HepG2 (cell line): ENCODE measurements at places on chromosomes 2 and 18. TPM values are rescaled to one million over a fixed set of nuclear protein-coding genes. Genes with fewer than 3 reads are reported as not detected.

Gene GKN1
- not detected in 2 replicates for total RNA-seq

Gene UGT1A4
- not detected in 2 replicates for total RNA-seq

Gene TMEM182
- 8.9 and 10.6 TPM in 2 replicates for total RNA-seq

GRCh38 chr18:8052237-8052701, 485.2 kb downstream of the PTPRM start:
- no peak overlapping the region for H3K4me3 ChIP-seq
- no peak overlapping the region for H3K27ac ChIP-seq

DNA sequence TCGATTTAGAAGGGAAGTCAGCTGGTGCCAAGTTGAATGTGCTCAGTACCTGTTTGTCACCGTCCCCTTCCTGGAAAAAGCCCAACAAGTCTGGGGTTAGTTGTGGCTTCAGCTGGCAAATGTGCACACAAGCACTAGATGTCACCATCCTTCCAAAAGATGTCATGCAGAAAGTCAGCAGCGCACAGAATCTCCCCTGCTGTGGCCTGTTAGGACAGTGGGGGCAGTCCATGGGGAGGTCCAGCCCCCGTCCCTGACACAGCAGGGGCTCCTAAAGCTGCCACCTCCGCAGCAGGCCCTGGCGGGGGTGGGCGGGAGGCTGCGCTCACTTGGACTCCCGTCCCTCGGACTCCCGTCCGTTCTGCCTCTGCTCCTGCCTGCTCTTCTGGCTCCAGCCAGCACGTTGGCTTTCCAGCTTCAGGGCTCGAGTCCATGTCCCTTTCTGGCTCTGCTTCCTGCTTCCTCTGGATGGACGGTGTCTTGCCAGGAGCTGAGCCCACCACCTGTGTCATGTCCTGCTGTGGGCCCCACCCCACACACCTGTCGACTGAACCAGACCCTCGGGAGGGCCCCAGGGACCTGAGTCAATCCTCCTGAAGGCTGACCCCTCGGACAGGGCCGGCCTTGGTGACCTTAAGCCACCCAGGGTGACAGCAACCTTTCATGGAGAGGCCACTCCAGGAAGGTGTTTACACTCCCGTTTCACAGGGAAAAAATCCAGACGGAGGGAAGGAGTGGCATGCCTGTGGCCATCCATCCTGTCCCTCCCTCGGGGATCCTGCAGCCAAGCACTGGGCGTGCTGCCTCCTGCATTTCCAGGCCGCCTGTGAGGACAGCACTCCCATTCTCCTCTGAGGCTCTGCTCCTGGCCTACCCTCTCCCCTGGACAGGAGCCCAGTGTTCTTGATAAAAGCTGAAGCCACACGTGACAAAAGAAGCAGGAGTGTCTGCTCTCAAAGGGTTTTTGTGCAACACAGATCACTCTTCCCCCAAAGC, 8.5 kb downstream of the RAB17 start:
- H3K4me1 ChIP-seq, result peaks cover 57% of the 10 kb centered on the region
- DNase-seq, result peak; percentile 82
- H3K36me3 ChIP-seq, result peaks cover 26% of the 10 kb centered on the region
- peak overlapping the region; percentile 66 for H3K27ac ChIP-seq
- no peak overlapping the region; the same call in 1 of the 2 replicates for H3K4me3 ChIP-seq

DNA sequence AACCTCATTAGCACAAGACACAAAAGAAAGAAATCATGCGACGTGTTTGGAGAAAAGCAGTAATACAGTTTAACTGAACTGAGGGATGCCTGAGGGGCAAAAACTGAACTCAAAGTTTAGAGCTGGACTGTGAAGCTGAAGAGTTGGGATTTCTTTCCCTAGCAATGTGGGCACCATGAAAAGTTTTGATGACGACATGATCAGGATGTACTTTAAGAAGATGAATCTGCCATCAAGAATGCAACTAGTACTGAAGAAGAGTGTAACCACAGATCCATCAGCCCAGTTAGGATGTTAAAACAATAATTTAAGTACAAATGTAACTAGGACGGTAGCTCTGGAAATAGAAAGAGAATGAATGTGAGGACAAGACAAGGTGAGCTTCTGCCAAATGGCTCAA, 196.2 kb downstream of the VWC2L start:
- H3K36me3 ChIP-seq, result no peaks in the 10 kb centered on the region
- no peak for DNase-seq
- H3K4me3 ChIP-seq, result no peak overlapping the region
- no peak overlapping the region for H3K27ac ChIP-seq

DNA sequence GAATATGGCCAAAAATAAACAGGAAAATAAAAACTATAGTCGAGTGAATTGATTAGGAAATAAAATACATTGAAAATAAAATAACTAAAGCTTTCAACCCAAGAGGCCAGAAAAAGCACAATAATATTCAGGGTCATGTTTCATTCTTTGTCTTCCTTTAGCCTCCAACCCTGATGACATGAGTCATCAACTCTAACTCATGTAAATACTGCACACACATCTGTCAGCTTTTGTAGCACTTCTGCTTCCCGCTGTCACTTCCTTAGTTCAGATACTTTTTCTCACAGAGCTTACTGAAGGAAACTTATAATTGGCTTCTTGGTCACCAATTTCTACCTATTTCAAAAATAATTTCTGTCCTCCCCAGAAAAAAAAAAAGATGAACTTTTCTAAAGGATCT, 112.8 kb downstream of the UPP2 start:
- peak; percentile 77 for DNase-seq
- peaks cover 17% of the 10 kb centered on the region for H3K4me1 ChIP-seq
- H3K27ac ChIP-seq, result no peak overlapping the region
- H3K36me3 ChIP-seq, result no peaks in the 10 kb centered on the region

- no peaks in the 10 kb centered on the region for H3K36me3 ChIP-seq
- no peak for DNase-seq
- H3K27ac ChIP-seq, result no peak overlapping the region
- H3K4me1 ChIP-seq, result peaks cover 13% of the 10 kb centered on the region
Measured at GRCh38 chr18:54828986-54829385, 709 bp downstream of the RAB27B start.

- H3K27ac ChIP-seq, result no peak overlapping the region
- no peak for DNase-seq
- H3K27me3 ChIP-seq, result no peaks in the 10 kb centered on the region
- H3K4me3 ChIP-seq, result no peak overlapping the region
- H3K4me1 ChIP-seq, result no peaks in the 10 kb centered on the region
- no peaks in the 10 kb centered on the region for H3K36me3 ChIP-seq
Measured at GRCh38 chr2:12959935-12960334, 243.2 kb downstream of the TRIB2 start.

DNA sequence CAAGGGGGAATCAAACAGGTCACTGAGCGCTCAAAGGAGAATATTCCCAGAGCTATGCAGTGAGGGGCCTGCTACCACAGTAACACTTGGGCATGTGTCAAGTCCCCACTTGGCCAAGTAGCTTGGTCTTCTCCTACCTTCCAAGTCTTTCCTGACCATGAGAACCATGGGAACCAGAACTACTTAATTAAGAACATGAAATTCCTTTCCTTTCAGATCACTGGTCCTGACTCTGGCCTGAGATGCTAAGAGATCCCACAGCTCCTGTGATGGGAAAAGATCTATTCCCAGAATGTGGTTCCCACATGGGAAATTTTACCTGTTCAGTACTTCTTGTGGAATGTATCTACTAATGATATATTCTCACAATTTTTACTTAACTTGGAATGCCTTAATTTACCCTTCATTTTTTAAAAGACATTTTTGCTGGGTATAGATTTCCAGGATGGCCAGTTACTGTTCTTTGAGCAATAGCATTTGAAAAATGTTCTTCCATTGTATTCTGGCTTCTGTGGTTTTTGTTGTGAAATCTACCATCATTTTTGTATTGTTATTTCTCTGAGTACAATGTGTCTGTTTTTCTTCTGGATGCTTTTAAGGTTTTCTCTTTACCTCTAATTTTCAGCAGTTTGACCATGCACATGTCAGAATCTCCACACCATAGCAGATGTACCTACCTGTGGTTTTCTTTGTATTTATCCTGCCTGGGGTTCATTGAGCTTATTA, 37.9 kb downstream of the KCNIP3 start:
- H3K27me3 ChIP-seq, result peaks cover 3% of the 10 kb centered on the region
- DNase-seq, result no peak
- H3K4me3 ChIP-seq, result no peak overlapping the region
- H3K27ac ChIP-seq, result no peak overlapping the region
- H3K4me1 ChIP-seq, result no peaks in the 10 kb centered on the region

DNA sequence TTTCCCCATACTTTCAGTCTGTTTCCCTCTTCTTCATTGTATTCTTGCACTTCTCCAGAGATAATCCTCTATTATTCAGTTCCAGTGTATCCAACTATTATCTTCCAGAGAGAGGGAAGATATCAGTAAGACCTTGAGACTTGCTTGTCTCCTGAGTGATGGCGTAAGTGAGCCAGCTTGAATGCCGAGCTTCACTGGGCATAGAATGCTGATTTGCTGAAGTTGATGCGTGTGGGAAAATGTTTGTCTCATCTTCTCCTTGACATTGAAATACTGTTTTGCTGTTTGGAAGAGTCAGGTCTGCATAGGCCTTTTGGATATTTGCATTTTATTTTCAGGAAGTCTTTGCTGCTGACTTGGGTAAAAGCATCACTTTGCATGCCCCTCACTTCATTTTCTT, 41.1 kb upstream of the MGAT5 start:
- no peak for DNase-seq
- H3K4me3 ChIP-seq, result no peak overlapping the region
- no peaks in the 10 kb centered on the region; the same call in 2 of the 3 replicates for H3K36me3 ChIP-seq
- no peaks in the 10 kb centered on the region for H3K27me3 ChIP-seq

- H3K4me1 ChIP-seq, result peaks cover 26% of the 10 kb centered on the region
- H3K4me3 ChIP-seq, result no peak overlapping the region
- peaks cover 42% of the 10 kb centered on the region for H3K27me3 ChIP-seq
- no peak for DNase-seq
Measured at GRCh38 chr2:158729873-158730620, 65.1 kb upstream of the DAPL1 start.

- DNase-seq, result no peak
- H3K36me3 ChIP-seq, result no peaks in the 10 kb centered on the region
- H3K27ac ChIP-seq, result no peak overlapping the region
- no peak overlapping the region for H3K4me3 ChIP-seq
- no peaks in the 10 kb centered on the region for H3K4me1 ChIP-seq
Measured at GRCh38 chr2:26580751-26581150, 60.4 kb downstream of the CIB4 start.
